ENCODE measurements at places on chromosomes 5 and 9. TPM values are rescaled to one million over a fixed set of nuclear protein-coding genes. Genes with fewer than 3 reads are reported as not detected.

The DEPDC1B gene
- total RNA-seq, result 10.3 TPM

The CDKN2B gene
- 0.16 TPM for total RNA-seq

The TXNDC8 gene
- not detected for total RNA-seq

The IL31RA gene
- total RNA-seq, result 0.16 TPM

The PIP5K1B gene
- total RNA-seq, result 2.7 TPM
